ENCODE measurements at places on chromosomes 2 and 18. TPM values are rescaled to one million over a fixed set of nuclear protein-coding genes. Genes with fewer than 3 reads are reported as not detected.

GRCh38 chr2:236939271-236939670 is 146.4 kb upstream of the COPS8 start:
- no peaks in the 10 kb centered on the region for H3K36me3 ChIP-seq
- H3K4me3 ChIP-seq: no peak overlapping the region
- DNase-seq: no peak
- H3K27ac ChIP-seq: no peak overlapping the region
- peaks cover 8% of the 10 kb centered on the region for H3K27me3 ChIP-seq

- H3K36me3 ChIP-seq: no peaks in the 10 kb centered on the region
- no peak for DNase-seq
- H3K27me3 ChIP-seq: no peaks in the 10 kb centered on the region
Measured at GRCh38 chr2:167844714-167845530, 402.5 kb downstream of the STK39 start.

- no peak for DNase-seq
- H3K27ac ChIP-seq: no peak overlapping the region
- H3K4me1 ChIP-seq: peaks cover 12% of the 10 kb centered on the region
- H3K4me3 ChIP-seq: no peak overlapping the region
- H3K36me3 ChIP-seq: no peaks in the 10 kb centered on the region
- no peaks in the 10 kb centered on the region for H3K27me3 ChIP-seq
Measured at GRCh38 chr2:29000481-29000880, 19.4 kb downstream of the TOGARAM2 start.

- no peak overlapping the region for H3K27ac ChIP-seq
- no peak overlapping the region for H3K4me3 ChIP-seq
- peaks cover 6% of the 10 kb centered on the region for H3K27me3 ChIP-seq
- H3K4me1 ChIP-seq: peaks cover 7% of the 10 kb centered on the region
Measured at GRCh38 chr2:170361090-170361936, 183.4 kb downstream of the MYO3B start.

DNA sequence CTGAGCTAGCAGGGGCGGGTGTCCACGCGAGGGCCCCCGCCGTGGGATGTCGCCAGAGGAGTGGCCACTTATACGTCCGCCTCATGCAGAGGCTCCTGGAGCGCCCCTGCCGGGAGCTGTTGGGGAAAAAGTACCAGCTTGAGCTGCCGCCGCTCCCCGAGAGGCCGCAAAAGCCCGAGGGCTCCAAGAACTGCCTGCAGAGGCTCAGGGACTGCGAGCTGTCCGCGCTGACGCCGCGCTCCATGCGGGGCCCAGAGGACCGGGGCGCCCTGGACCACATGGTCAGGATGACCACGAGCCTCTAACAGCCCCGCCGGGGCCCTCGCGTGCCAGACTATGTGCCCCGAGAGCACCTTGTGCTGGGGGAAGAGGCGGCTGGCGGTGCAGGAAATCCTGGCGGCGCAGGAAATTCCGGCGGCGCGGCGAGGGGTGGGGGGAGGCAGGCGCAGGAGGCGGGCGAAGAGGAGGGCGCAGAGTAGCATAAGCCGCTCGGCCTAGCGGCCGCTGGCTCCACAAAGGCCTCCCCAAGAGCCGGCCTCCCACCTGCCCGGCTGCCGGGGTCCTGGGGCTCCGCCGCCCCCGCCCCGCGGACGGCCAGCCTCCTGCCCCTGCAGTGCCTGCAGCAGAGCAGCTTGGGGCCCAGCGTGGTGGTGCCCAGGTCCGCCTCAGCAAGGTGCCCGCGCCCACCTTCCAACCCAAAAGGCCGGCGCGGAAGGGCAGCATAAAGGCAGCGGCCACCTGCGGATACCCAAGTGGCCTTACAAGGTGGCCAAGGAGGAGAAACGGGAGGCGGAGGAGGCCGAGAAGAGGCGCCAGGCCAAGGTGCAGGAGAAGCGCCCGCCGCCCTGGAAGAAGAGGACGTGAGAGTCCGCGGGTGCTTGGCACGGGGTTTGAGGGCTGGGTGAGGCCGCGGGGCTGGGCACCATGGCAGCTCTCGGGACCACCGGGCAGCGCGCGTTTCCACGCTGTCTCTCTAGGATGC is 42.1 kb upstream of the TRIM43B start:
- H3K27me3 ChIP-seq: no peaks in the 10 kb centered on the region
- H3K36me3 ChIP-seq: no peaks in the 10 kb centered on the region
- DNase-seq: peak; percentile 90

DNA sequence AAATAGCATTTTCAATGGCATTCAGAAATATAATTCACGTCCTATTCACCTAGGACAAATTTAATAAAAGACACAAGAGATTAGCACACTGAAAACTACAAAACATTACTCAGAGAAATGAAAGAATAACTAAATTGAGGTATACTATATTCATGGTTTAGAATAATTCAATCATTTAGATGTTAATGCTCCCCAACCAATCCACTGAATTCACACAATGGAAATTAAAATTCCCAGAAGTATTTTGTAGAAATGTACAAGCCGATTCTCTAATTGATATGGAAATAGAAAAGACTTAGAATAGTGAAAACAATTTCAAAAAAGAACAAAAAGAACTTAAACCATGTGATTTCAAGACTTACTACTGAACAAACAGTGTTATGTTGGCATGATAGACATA is 212.2 kb downstream of the ZEB2 start:
- no peaks in the 10 kb centered on the region for H3K36me3 ChIP-seq
- no peaks in the 10 kb centered on the region for H3K27me3 ChIP-seq
- no peak for DNase-seq
- no peak overlapping the region for H3K4me3 ChIP-seq
- H3K4me1 ChIP-seq: no peaks in the 10 kb centered on the region

HRH4 gene
- total RNA-seq: not detected

AFF3 gene
- total RNA-seq: 0.76 TPM

NEURL3 gene
- total RNA-seq: not detected

MEMO1 gene
- total RNA-seq: 46.3 TPM

Measured in GM23248 (cell line).